Mesenchymal stem cell (in vitro differentiated cells and primary cell): ENCODE measurements at places on chromosomes 2 and 18.

GRCh38 chr2:240427729-240428128 is 7.7 kb upstream of the GPC1 start:
- DNase-seq, result no peak

DNA sequence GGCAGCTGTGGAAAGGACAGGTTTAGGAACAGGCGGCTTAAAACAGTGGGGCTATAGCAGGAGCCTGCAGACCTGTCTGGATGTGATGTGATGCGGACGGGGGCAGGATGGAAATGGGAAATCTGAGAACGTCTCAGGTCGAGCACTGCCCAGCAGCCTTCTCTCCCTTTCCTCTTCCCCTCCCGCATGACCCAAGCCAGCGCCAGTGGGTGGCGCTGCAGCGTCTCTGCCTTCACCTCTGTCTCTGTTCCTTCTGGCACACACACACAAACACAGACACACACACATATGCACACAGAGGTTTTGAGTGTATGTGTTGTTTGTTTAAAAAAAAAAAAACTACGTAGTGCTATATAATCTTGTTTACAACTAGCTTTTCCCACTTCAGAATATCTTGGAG is 82.0 kb upstream of the SLC66A3 start:
- DNase-seq, result peak; percentile 70

DNA sequence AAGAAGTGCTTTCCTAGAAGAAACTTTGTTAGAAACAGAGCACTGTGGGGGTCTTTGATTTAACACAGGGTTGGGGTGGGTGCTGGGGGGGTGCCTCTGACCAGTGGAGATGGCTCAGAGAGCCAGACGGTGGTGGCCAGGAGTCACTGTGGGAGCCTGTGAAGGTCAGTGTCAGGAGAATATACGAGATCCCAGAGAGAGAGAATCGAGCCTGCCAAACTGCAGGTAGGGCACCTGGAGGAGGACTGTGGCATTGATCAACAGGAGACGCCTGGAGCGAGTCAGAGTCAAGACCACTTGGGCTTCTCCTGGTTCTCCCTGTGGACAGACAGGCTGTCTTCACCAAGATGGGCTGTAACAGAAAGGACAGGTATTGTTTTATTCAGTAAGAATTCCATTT is 136.5 kb upstream of the TWIST2 start:
- no peak for DNase-seq

DNA sequence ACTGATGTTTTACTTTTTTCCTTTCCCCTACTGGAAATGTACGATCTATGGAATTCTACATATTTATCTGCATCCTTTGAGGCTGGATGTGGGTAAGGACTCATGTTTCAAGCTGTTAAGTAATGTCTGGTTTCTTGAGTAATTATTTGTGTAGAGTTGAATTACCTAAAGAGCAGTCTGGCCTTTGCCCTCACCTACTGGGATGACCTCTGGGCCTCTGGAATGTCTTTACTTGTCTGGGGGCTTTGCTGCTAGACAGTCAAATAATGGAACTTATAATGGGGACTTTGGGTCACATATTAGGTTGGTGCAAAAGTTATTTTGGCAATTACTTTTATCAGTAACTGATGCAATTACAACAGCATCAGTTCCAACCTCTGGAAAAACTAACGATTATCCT is 244.7 kb downstream of the CCDC178 start:
- DNase-seq, result no peak

DNA sequence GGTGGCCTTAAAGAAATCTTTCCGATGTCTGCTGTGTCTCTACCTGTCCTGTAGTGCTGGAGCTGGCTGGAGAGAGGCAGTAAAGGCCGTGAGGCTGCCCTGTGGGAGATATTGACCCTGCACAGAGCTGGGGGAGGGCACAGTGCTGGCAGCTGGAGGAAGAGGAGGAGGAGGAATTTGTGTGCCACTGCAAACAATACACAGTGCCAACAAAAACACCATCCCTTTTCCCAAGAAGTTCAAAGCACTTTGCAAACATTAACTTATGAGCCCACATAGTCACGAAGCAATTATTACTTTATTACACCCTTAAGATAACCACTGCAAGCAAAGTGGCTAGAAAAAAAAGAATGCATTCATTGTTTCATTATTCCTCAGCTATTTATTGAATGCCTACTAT is 45.0 kb upstream of the CYTIP start:
- DNase-seq, result no peak

DNA sequence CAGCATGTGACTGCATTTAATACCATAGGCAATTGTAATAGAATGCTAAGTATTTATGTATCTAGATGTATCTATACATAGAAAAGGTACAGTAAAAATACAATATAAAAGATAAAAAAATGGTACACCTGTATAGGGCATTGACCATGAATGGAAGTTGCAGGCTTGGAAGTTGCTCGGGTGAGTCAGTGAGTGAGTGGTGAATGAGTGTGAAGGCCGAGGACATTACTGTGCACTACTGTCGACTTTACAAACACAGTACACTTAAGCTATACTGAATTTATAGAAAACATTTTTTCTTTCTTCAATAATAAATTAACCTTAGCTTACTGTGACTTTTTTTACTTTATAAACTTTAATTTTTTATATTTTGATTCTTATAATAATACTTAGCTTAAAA is 8.9 kb downstream of the DIS3L2 start:
- no peak for DNase-seq

DNA sequence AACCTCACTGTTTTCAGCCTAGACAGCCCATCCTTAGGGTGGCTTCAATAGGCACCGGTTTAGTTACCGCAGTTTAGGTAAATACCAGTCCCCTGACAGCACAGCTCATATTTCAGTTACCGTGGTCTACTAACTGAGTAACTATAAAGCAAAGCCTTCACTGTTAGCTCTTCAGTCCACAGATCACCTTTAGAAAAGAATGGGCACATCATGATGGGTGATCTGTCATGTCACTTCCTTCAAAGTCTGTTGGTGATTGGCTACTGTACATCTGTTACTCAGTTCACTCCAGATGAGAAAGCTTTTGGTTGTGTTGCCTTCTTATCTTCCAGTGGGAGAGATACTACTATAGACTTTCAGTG is 21.0 kb downstream of the SLC20A1 start:
- DNase-seq, result no peak

DNA sequence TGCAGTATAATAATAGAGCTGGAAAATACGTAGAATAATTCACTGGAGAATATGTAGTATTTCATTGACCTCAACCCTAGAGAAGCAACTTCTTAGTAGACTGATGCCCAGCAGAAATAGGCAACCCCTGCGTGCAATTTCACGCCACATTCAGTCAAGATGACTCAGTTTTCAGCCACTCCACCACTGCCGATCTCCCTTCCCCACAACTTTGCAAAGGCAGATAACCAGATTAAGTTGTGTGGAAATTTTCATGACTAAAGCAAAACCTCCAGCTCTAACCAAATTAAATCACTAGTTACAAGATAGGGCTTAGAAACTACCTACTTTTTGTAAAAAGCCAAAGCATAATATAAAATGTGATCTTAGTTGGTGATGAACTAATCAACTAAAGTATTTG is 63.3 kb upstream of the STK17B start:
- peak; percentile 93 for DNase-seq
